Tibial nerve (tissue), 4 donors: ENCODE measurements at places on chromosomes 4 and X.

DNA sequence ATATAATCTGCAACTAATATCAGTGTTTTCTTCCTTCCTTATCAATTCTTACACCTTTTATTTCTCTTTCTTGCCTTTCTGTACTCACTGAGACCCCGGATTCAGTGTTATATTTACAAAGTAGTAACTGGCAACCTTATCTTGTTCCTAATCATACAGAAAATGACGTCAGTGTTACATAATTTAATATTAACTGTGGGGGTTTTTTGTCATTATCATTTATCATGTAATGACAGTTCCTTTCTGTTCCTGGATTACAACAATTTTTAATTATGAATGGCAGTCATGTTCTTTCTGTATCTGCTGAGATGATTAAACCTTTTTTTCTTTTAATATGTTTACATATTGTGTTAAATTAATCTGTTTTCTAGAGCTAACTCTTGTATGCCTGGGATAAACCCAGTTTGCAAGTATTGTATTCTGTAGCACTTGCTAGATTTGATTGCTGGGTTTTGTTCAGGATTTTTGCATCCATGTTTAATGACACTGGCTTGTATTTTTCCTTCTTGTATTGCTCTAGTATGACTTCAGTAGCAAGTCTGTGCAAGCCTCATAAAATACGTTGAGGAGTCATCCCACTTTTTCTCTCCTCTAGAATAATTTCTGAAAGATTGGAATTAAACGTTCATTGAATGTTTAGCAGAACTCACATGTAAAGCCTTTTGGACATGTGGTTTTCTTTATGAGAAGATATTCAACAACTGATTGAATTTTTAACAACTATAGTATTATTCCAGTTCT, 10.4 kb upstream of the HSPA4L start:
- no peak for DNase-seq

DNA sequence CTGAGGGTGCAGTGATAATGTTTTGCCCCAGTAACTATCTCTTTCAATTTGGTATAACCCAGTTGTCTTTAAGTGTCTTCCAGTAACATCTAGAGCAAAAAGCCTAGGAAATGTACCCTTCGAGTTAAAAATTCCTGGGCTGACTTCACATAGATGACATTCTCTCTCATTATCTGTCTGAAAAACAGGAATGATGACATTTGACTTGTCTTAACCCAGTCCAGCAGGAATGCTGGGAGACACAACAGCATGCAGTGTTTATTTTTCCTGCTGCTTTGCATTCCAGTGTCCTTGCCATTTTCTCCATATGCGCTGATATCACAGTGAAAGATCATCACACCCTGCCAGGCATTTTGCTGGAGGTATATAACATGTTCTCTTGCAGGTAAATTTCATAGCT, 130.0 kb downstream of the SOWAHB start:
- no peak for DNase-seq

GRCh38 chrX:130083107-130083490, 27.2 kb downstream of the ELF4 start:
- no peak for DNase-seq

GRCh38 chrX:29071525-29072320, 484.5 kb downstream of the IL1RAPL1 start:
- DNase-seq, result no peak

DNA sequence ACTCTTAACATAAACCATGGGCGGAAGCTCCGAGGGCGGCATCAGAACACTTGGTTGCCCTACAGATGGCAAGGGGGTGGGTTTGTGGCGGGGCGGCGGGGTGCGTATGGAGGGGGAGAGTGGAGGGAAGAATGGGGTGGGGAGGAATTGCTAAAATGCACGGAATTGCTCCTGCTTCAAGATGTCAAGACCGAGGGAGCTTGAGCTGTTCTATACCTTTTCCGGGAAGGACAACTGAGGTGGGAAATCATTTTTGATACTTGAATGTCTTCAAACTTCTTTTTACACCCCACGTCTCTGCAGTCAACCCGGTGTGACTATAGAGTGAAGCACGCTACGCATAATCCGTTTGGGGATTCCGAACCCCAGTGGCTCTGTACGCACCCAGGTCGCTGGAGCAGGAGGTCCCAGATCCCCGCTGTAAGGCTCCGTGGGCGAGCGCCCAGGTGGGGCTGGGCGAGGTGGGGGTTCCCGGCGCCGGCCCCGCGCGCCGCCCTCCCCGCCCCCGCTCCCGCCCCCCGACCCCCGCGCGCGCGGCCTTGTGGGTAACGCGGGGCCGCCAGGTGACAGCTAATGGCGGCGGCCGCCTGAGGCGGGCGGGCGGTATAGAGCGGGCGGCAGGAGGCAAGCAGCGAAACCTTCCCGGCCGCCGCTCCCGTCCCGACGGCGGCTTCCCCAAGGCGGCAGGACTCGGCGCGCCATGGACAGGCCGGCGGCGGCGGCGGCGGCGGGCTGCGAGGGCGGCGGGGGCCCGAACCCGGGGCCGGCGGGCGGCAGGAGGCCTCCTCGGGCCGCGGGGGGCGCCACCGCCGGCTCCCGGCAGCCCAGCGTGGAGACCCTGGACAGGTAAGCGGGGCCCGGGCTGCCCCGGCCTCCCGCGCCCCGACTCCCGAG, at the start of gene MTMR1:
MTMR1 (plus strand) TSS at position 566 of the 894 bp plus-strand sequence; CDS start at position 701, 135 bp downstream.
- no peak for DNase-seq

GRCh38 chr4:89753601-89754066, 83.3 kb downstream of the SNCA start:
- DNase-seq, result no peak
